Liver (tissue), 10 donors: ENCODE measurements at places on chromosomes 12 and 14.

DNA sequence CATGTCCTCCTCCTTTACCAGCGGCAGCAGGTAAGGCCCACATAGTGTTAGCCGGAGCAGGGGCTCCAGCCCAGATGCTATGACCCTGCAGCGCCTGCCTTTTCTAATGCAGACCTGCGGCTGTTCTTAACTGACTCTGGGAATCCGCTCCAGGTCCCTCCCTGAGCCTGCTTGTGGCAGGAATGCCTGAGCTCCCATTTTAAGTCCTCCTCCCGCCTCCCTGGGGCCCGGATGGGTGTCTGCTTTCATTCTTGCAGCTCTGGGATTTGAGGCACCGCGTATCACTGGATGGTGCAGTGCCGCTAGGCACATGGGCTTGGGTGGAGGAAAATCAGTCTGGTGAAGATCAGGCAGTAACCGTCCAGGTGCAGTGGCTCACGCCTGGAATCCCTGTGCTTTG lies 7.6 kb downstream of the TSPAN9 start:
- DNase-seq, result no peak

DNA sequence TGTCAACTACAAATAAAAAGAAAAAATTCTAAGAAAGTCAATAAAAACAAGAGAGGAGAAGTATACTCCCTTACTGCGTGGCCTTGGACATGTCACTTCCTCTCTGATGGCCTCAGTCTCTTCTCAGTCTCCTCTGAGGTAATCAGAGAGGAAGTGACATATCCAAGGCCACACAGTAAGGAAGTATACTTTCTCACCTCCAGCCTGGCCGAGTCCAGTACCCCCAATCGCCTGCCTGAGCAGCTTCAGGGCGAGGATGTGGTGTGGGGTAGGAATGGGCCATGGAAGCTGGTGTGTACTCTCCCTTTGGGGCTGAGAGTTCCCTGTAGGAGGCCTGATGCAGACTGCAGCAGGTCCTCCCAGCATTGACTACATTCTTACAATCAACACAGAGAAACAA lies 15.8 kb downstream of the VDR start:
- no peak for DNase-seq

DNA sequence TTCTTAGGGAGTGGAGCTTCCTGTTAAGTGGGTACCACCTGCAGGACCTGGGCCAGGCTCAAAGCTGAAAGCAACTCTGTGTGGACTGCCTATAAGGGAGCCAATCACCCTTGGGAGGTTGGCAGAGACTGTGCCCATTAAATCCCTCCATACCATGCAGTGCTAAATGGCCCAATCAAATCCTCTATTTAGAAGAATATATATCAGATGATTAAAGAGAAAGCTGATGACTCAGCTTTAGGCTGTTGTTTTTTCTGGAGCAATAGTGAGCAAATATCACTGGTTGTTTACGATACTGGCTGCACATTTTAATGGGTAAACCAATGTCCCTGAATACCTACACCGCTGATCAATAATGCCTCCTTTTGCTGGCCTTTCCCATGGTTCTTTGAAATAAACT lies 101.3 kb downstream of the TMX1 start:
- DNase-seq, result no peak

- no peak for DNase-seq
Measured at GRCh38 chr12:4743046-4743445, 22.8 kb downstream of the GALNT8 start.

GRCh38 chr14:26773906-26774593 lies 176.2 kb upstream of the NOVA1 start:
- DNase-seq, result no peak
